ENCODE measurements at places on chromosomes 5 and 9.

DNA sequence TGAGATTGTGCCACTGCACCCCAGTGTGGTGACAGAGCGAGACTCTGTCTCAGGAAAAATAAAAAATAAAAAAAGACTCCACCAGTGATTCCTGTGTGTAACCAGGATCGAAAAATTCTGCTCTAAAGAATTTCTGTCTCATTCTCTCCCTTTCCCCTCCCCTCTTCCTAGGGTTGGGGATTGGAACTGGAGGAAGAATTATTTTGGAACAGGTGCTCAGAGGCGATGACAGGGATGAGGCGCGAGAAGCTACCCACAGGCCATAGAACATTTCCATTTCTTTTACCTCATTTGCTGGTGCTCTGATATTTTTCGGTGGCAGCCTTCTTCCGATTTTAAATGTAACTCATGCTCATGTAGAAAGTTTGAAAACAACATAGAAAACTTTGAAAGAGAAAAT is 80.1 kb downstream of the DAPK1 start:
- no peak for DNase-seq

DNA sequence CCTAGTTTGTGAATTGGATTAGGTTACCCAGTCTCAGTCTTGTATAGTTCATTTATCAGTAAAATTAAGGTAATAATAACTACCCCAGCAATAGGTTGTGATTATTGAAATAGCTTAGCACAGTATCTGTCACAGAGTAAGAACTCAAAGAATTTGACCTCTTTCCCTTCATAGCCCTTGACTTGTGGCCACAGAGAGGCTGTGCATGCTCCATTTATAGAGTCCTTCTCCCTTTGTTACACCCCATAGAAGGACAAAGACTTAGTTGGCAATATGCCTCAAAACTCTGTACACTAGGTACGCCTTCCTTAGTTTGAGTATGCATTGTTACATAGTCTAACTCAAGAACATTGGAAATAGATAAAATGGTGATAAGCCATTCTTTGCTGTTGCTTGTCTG is 257.2 kb downstream of the KCTD16 start:
- no peak for DNase-seq

DNA sequence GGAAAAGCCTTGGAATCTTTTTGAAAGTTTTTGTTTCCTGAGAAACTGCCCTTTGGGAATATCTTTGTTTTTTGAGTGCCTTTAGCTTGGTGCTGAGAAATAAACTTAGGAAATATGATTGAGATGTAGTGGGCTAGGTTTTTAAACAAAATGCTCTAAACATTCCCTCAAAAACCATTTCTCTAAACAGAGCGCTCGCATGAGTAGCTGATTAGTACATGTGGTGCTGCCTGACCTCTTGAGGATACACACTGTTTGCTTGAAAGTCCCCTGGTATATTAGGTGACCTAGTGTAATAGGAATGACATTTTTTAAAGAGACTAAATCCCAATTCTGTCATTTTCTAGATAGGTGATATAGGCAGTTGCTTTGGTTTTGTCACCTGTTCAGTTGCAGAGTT is 132.3 kb downstream of the ADAMTSL1 start:
- peak; percentile 11 for DNase-seq

DNA sequence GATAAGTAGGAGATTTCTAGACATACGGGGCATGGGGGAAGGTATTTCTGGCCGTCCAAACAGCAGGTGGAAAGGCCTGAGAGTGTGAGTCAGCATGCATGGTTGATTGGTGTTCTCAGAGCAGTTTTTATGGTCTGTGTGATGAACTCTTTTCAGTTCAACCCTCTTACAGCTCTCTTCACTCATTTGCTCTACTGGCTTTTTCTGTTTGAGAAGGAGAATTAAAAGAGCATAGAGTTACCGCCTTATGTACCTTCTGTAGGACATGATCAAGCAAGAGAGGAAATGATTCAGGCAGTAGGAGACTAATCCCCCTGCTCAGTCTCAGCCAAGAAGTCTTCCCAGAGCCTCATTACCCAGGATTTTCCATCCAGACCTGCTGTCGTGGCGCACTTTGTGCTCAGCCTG is 92.4 kb downstream of the PRDM6 start:
- DNase-seq, result no peak

- DNase-seq, result no peak
Measured at GRCh38 chr5:91937121-91937520, 554.0 kb upstream of the ARRDC3 start.

DNA sequence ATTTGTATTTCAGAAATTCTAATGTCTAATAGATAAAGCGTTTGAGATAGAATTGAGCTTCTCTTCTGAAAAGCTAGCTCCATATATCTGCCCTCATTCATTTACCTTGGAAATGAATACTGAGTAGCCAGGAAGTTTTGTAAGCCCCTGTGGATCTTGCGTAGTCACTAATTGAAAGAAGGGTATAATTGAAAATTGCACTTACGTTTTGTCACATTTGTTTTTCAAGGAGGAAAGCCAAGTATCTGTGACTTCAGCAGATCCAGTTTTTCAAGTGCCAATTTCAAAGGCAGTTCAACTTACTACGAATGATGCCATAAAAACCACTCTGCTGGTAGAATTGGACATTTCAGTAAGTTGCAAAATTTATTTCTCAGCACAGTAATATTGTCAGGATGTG is 14.0 kb downstream of the MTRR start:
- no peak for DNase-seq
